ENCODE measurements at places on chromosomes 4 and X.

- no peak for DNase-seq
These were observed 6.9 kb upstream of the CTSO start for GRCh38 chr4:155960522-155960921.

GRCh38 chrX:68045008-68045577 is 388.2 kb downstream of the OPHN1 start:
- no peak for DNase-seq

- DNase-seq: peak; percentile 20
These were observed 138.5 kb downstream of the ARX start for GRCh38 chrX:24877288-24877664.

DNA sequence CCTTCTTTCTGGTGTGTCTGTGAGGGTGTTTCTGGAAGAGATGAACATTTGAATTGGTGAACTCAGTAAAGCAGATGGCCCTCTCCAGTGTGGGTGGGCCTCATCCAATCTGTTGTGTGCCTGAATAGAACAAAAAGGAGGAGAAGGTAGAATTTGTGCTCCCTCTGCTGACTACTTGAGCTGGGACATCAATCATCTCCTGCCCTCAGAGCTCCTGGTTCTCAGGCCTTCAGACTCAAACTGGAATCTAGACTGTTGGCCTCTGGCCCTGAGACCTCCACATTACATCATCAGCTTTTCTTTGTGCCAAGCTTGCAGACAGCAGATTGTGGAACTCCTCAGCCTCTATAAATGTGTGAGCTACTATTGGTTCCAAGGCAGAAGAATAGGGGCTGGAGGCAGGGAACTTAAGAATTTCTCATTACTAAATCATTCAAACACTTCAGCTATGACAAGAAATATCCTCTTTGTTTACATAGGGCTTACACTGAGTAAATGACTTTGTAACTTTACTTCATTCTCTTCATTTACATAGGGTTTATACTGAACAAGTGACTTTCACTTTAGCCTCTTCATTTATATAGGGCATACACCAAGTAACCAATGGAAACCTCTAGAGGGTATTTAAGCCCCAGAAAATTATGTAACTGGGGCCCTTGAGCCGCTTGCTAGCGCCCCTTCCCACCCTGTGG is 86.9 kb upstream of the NWD2 start:
- no peak for DNase-seq

DNA sequence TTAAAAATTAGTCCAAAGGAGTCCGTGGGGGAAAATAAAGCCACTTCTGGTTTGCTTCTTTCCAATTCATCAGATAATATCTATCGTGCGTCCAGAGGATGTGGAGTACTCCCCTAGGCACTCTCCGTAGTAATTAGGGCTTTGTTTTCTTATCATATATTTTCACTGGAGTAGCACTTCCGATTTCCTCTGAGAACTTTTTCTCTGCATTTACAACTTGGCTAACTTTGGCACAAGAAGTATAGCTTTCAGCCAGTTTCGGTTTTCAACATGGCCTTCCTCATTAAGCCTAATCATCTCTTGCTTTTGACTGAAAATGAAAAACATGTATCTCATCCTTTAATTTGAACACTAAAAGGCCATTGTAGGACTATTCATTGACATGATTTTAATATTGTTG is 80.5 kb downstream of the CASP3 start:
- no peak for DNase-seq
